ENCODE measurements at places on chromosomes 5 and 9.

- DNase-seq = no peak
Observed at GRCh38 chr9:76355886-76356285, 38.3 kb downstream of the RFK start.

DNA sequence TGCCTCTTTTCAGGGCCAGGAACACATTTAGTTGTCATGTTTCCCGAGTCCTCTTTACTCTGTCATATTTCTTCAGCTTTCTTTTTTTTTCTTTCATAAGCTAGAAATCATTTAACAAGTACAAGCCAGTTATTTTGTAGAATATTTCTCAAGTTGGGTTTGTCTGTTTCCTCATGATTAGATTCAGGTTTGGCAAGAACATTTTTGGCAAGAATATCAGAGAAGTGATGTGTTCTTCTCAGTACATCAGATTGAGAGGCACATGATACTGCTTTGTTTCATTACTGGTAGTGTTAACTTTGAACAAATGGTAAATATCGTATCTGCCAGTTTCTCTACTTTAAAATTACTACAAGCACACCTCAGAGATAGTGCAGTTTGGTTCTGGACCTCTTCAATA lies 45.1 kb downstream of the PCSK5 start:
- DNase-seq = no peak

DNA sequence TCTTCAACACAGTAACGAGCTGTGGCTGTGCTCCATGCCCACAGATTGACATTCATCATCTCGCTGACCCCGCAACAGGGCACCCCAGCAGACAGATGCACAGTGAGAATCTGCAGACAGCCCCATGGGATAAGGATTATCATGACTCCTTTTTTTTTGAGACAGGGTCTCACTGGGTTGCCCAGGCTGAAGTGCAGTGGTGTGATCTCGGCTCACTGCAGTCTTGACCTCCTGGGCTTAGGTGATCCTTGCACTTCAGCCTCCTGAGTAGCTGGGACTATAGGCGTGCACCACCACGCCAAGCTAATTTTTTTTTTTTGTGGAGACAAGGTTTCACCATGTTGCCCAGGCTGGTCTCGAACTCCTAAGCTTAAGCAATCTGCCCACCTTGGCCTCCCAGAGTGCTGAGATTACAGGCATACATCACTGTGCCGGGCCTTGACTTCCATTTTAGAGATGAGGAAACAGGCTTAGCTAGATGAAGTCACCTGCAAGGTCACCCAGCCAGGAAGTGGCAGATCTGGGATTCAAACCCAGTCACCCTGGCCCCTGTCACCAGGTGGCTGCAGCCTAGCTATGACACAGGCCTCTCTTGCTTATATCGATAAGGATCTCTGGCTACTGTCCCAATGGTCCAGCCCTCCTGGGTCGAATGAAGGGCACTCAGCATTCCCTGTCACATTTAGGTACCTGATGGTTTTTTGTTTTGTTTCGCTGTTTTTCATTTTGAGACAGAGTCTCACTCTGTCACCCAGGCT lies 5.1 kb downstream of the AIF1L start:
- DNase-seq = no peak

GRCh38 chr9:27453860-27454553 lies 70.1 kb upstream of the IFNK start:
- no peak for DNase-seq

- DNase-seq = no peak
Observed at GRCh38 chr5:5342784-5343183, 79.7 kb upstream of the ICE1 start.

- no peak for DNase-seq
Observed at GRCh38 chr5:172733974-172734346, 37.0 kb downstream of the DUSP1 start.

- DNase-seq = no peak
Observed at GRCh38 chr9:136100700-136101614, 5.9 kb upstream of the NACC2 start.

DNA sequence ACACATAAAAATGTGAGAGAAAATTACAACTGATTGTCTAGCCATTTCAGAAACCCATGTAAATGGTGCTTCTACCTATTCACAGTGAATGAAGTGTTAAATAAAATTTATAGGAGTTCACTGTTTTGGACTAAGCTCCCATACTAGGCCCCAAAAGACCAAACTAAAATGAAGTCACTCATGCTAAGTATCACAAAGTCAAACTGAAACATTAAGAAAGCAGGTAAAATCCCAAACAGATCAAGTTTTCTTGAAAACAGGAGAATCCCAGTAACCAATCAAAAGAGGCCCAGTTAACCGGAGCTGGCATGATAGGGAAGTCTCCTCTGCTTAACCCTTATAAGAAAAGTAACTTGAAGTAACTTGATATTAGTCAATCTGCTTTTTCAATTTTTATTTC lies 35.2 kb upstream of the MYOT start:
- no peak for DNase-seq

DNA sequence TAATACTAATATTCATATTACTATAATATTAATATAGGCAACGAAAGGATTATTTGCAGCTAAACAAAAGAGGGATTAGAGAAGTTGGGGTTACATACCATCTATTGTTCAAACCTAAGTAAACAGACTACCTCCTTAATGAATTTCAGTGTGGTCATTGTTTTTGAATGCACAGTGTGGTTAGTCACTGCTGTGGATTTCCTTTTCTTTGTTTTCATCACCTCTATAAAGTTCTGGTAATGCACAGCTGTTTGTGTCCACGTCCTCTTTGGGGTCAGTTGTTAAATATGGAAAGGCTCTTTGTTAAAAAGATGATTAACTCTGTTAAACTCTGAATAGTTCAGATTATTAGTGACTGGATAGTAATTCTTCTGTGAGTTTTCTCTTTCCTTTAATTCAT lies 233.6 kb downstream of the MAST4 start:
- no peak for DNase-seq

- no peak for DNase-seq
Observed at GRCh38 chr5:109997161-109997560, 307.4 kb downstream of the MAN2A1 start.

GRCh38 chr9:126688617-126689016 lies 74.9 kb downstream of the LMX1B start:
- no peak for DNase-seq

- DNase-seq = no peak
Observed at GRCh38 chr5:106640511-106640910, 1030.2 kb downstream of the EFNA5 start.

- DNase-seq = no peak
Observed at GRCh38 chr5:64096771-64097170, 68.9 kb upstream of the RNF180 start.

GRCh38 chr9:92727716-92728700 lies 36.6 kb downstream of the BICD2 start:
- DNase-seq = no peak

- no peak for DNase-seq
Observed at GRCh38 chr9:76608575-76609273, 149.7 kb downstream of the GCNT1 start.

GRCh38 chr5:81225463-81225862 lies 7.7 kb upstream of the CKMT2 start:
- no peak for DNase-seq

GRCh38 chr9:121557581-121558447 lies 58.2 kb upstream of the GGTA1 start:
- no peak for DNase-seq

DNA sequence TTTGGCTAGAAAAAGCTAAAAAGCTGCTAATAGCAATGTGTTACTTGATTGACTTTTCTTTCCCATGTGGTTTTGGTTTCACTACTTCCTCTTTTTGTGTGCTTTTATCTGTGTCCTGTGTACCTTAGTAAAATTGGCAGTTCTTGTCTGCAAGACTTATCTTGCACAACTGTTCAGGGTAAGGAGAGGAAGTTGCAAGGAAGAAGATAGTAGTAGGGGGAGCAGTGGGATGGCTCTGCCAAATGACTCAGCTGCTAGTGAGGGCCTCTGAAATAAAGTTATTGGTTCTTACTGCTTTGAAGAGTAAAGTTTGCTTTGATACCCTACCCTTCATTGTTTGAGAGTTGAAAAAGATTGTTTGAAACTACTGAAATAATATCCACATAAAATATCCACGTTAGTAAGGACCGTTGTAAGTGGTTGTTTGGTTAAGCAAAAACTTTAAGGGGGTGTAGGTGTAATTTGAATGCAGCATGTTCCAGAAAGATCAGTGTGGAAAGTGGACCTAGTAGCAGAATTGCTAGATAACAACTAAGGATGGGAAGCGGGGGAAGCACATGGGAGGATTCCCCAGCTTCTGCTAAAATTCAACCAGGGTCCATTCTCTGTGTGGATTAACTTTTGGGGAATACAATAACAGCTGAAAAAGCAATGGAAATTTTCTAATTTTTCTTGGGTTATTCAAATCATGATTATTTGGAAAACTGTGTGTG lies 123.5 kb downstream of the SCAMP1 start:
- DNase-seq = no peak

DNA sequence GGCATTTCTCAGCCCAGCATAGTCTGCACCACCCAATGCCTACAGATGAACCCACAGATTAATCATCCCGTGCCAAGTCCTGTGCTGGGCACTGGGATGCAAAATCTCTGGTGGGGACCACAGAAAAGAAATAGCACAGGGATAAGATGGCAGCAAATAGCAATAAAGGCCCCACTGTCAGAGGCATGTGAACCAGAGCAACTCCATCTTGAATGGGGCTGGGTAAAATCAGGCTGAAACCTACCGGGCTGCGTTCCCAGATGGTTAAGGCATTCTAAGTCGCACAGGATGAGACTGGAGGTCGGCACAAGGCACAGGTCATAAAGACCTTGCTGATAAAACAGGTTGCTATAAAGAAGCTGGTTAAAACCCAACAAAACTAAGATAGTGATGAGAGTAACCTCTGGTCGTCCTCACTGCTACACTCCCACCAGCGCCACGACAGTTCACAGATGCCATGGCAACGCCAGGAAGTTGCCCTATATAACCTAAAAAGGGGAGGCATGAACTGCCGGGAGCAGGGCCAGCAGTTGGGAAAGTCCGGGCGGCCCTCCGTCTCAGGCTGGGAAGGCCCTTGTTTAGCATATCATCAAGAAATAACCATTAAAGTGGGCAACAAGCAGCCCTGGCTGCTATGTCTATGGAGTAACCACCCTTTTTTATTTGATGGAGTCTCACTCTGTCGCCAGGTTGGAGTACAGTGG lies 65.2 kb downstream of the C9orf50 start:
- DNase-seq = no peak

DNA sequence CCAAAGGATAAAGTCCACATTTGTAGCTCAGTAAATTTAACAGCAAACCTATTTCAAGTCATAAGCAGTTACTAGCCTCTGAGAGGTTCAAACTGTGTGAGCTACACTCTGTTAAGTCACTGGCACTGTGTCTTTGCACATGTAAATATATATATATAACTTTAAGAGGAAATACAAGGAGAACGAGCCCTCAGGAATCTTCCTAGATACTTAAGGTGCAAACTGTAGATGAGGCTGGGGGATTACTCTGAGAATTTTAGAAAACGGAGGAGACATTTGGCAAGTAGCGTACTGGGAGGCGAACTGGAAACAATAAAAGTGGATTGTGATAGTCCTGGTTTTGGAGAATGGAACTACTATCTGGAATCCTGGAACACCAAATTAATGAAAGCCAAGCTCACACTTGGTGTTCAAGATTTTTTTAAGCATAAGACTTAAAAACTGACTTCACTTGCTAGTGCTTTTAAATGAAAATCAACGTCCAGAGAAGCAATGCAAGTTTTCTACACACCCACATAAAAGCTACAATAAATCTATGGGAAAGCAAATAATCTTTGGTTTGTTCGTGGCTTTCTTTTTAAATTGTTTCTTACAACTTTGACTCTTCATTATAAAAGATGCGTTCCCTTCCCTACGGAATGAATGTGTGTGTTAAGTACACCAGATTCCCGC lies 1057.0 kb upstream of the DMAC1 start:
- DNase-seq = no peak

DNA sequence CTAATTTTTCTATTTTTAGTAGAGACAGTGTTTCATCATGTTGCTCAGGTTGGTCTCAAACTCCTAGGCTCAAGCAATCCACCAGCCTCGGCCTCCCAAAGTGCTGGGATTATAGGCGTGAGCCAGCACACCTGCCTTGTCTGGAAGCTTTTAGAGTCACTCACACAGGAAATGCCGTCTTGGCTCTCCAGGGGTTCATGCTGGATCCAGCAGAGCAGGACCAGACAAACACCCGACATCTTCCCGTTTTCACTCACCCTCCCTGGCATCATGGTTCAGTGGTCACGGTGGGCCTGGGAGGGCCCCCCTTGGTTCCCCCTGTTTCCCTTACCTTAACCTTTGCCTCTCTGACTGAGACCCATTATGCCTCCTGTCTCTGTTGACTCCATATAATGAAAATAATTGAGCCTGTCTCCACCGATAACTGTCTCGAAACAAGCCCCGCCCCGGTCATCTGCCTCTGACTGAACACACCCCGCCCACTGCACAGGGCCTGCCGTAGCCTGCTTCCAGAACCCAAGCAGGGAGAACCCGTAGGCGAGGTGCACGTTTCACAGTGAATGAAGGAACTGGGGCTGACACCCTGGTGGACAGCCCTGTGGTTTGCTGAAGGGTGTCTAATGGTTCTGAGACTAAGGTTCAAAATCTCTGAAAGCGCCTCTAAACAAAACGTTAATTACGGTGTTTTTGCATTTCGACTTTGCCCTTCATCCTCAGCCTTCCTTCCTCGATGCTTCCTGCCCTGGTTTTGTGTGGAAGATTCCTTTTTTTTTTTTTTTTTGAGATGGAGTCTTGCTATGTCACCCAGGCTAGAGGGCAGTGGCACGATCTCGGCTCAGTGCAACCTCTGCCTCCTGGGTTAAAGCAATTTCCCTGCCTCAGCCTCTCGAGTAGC lies 39.7 kb upstream of the SPRY4 start:
- DNase-seq = no peak

DNA sequence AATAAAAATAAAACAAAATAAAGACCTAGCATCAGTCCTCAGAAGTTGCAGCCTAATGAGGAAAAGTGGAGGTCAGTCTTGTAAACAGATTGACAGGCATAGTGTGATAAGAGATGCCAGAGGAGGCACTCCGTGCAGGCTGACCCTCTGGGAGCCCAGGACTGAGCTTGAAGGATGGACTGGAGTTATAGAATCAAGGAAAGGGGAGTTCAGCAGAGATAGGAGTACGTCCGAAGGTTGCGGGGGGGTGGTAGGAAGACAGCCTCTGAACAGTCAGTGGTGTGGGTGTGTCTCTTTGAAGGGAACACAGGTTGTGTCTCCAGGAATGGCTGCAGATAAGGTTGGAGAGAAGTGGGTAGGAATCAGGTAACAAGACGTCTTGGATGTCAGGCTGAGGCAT lies 126.1 kb upstream of the CPEB4 start:
- no peak for DNase-seq

DNA sequence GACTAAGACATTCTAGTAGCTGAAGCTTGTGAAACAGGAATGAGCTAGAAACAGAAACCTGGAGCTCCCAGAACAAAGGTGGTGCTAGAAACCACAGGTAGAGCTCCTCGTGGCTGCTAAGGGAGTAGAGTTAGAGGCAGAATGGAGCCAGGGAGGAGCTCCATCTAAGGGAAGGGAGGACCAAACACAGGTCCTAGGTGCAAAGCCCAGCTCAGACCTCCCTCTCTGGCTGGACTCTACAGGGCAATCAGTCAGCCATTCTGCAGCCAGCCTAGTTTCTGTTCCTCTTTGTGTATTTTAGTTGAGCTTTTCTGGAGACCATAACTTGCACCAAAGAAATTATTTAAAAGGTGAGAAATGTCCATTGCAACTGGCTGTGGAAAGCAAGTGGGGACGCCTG lies 70.4 kb downstream of the CRB2 start:
- DNase-seq = no peak

- no peak for DNase-seq
Observed at GRCh38 chr9:137116728-137117127, 2.2 kb upstream of the DPP7 start.

- DNase-seq = no peak
Observed at GRCh38 chr5:103060424-103060954, 59.4 kb downstream of the GIN1 start.
